ENCODE measurements at places on chromosomes 2 and 18.
A peak's percentile ranks its signal among the peaks of the same experiment; 100 is the strongest.

DNA sequence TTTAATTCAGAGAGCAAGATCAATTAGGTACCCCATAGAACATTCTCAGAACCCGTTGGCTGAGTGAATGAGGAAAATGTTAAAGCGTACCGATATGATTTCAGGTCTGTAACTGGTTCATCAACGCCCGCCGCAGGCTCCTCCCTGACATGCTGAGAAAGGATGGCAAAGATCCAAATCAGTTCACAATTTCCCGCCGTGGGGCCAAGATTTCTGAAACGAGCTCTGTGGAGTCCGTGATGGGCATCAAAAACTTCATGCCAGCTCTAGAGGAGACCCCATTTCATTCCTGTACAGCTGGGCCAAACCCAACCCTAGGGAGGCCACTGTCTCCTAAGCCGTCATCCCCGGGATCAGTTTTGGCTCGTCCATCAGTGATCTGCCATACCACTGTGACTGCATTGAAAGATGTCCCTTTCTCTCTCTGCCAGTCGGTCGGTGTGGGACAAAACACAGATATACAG, 7.3 kb downstream of the TGIF1 start:
- DNase-seq: no peak

DNA sequence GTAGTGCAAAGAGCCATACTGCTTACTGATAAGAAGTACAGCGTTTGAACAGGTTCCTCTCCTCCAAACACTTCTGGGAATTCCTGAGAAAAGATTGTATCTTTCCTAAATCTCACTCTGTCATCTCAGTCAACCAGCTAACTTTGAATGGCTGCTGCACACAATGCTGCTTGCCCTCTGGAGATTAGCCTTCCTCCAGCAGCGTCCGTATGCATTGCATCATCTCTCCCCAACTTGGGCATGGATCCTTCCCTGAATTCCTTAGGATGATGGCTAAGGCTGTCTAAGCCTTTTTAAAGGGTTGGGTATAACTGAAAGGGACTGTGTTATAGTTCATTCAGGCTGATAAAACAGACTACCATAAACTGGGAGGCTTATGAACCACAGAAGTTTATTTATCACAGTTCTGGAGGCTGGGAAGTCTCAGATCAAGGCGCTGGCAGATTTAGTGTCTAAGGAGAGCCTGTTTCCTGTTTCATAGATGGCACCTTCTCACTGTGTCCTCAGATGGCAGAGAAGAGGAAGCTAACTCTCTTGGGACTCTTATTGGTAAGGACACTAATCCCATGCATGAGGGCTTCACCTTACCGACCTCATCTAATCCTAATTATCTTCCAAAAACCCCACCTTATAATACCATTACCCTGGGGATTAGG, 105.3 kb downstream of the PAX3 start:
- no peak for DNase-seq

DNA sequence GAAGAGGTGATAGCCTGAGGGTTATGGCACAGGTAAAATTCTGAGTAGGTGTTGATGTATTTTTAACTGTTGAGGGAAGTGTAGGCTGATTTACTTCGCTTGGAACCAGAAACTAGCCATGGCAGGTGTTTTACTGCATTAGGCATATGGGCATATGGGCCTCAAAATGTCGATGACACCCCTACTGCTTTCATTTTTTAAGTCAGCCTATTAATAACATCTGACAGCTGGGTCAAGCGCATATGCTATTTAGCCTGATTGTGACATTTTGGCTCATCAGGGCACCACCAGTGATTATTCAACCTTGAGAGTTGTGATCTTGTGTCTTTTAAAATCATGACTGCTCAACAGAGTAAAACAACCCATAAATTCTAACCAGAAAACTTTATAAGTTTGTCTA, 1396.9 kb upstream of the NXPH2 start:
- no peak for DNase-seq

- DNase-seq: no peak
Observed at GRCh38 chr2:198476007-198476406, 671.6 kb downstream of the PLCL1 start.

DNA sequence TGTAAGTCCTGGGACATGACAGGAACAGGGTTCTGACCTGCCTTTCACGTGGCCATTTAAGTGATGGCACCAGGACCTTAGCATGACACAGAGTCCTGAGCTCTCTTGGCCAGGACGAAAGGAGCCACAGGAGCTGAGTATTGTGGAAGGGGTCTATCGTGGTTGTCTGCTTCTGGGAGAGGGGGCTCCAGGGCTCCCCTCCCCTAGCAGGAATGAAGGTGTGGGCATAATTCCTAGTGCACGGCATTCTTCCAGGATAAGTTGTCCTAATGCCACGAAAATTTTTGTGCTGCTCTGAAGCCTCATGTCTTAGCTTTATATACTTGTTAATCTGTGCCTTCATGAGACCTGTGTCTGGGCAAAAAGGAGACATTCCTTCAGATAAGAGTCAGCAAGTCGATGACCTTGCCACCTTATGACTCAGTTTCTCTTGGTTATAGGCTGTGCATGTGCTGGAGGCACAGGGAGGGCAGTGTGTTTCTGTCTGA, 17.1 kb downstream of the GATA6 start:
- DNase-seq: no peak

GRCh38 chr2:33475224-33476130, 972 bp upstream of the RASGRP3 start:
- DNase-seq: peak; percentile 54

- DNase-seq: no peak
Observed at GRCh38 chr2:201931951-201932350, 101.7 kb upstream of the FZD7 start.

DNA sequence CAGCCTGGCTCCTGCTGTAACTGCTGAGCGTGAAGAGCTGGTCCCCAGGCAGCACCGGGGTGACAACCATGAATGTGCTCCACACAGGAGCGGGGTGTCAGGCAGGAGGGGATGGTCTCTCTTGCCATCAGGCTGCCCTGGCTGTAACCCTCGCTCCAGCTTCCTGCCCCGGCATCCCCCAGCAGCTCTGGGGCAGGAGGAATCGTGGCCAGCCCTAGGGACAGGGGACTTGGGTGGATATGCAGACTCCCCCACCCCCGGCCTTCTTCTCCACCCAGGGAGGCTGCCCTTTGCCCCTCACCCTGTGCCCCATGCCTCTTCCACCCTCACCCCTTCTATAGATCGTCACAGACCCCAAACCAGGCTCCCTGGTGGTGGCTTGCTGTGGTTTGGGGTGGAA, 69.4 kb upstream of the SMAD7 start:
- DNase-seq: no peak

DNA sequence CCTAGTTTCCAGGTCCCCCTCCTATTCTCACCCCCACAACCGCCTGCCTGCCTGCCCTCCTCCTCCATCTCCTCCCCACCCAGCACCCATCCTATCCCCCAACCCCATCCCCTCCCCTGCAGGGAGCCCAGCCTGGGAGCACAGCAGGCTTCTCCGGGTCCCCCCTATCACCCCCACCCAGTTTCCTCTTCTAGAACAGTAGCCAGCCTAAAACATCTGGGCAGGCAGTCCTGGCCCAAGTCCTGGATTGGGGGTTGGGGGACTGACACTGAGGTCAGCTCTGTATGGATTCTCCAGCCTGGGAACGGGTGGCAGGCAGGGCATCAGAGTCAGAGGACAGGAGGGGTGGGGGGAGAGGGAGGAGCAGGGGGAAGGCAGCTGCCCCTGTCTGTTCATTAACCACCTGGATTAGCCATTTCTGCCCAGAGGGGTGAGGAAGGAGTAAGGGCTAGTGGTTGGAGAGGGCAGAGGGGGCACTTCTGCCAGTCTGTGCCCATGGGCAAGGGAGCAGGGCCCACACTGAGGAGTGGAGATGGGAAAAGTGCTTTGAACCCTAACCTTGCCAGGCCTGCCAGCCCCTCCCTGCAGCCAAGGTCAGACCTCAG, 60.0 kb downstream of the TNS1 start:
- DNase-seq: no peak

- no peak for DNase-seq
Observed at GRCh38 chr18:54440292-54440691, 82.6 kb downstream of the C18orf54 start.

DNA sequence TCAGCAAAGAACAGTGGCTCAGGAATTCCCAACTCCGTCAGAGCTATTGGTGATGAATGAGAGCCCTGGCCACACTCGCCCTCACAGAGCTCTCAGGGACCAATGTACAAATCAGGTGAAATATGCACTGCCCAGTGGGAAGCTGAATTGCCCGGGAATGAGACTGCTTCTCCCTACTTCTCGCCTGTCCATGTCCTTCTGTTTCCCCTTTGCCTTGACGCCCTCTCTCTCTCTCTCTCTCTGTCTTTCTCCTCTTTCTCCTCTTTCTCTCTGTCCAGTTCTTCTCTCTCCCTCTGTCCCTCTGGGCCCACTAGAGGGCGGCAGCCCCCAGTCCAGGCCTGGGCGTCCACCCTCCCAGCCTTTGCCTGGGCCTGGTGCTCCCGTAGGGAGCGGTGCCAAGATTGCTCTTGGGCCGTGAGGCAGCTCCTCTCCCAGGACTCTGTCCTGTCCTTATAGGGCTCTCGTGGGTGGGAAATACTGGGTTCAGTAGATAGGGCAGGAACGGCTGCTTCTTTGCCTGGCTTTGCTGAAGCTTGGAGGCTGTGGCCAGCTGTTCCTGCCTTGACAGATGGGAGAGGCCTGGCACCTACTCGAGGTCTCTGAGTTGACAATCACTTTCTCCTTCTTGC, 28.4 kb upstream of the PUM2 start:
- DNase-seq: no peak

GRCh38 chr2:23452853-23453420, 68.0 kb downstream of the KLHL29 start:
- no peak for DNase-seq

- DNase-seq: peak; percentile 70
Observed at GRCh38 chr2:37231241-37232130, at the start of the genes CEBPZ and NDUFAF7. TSS of gene CEBPZ (minus strand) at chr2:37231596. CDS start at chr2:37231567, 29 bp downstream. TSS of gene NDUFAF7 (plus strand) at chr2:37231658. CDS start at chr2:37231706, 48 bp downstream.

DNA sequence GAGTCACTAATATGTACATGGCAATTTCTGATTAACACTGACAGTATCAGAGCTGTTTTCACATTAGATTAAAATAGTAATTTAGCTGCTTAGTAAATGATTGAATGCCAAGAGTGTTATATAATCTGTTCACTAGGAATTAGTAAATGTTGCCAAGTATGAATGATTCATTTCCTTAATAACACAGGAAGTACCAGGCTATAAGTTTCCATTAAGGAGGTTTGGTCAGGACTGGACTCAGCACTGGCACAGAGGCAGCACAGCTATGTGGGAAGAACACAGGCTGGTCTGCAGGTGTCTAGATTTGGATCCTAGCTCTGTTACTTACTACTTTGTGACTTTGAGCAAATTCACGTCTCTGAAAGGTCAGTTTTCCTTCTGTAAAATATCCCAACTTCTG, 97.2 kb downstream of the TDRD15 start:
- no peak for DNase-seq

GRCh38 chr18:75291460-75291859, 80.9 kb downstream of the TSHZ1 start:
- DNase-seq: no peak

DNA sequence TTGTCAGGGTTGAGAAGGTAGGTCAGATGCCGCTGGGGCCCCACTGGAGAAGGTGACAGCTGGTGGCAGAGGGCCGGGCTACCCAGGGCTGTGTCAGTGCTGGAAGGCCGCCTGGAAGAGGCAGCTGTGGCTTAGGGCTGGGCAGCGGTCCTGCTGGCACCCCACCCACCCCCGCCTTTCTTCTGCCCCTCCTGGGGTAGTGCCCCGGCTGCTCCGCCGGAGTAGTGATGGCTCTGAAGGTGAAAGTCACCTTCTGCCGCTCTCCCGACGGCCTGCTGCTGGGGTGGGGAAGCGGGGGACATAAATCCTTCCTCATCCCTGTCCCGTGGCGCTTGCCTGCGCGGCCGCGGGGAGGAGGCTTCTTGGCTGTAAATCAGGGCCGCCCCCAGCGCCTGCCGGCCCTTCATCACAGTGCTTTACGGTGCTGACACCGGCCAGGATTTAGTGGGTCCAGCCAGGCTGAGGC, 332.2 kb downstream of the DYSF start:
- DNase-seq: no peak

DNA sequence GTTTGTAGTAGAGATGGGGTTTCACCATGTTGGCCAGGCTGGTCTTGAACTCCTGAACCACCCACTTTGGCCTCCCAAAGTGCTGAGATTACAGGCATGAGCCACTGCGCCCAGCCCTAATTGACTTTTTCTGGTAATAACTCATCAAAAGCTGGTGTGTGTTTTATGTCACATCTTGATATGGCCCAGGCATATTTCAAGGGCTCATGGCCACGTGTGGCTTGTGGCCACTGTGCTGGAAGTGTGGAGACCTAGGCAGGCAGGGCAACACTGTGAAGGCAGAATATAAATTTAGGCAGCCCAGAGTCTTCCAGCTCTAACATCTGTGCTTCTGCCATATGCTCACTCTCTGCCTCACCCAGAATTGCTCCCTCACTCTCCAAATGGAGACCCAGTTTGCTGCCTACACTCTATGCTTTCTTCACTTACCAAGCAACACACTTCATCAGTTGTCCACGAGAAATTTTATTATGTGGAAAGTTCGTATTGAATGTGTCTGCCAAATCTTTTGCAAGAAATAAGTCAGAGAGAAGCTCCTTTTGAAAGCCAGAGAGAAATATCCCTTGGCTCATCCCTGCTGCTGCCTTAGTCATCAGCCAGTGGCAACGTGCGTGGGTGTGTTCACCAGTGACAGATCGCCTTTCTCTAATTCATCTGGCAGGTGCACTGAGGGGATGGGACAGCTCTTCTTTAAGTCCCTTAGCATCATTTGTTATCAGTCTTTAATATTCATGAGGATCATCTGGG, 129.4 kb upstream of the CXCR4 start:
- DNase-seq: no peak

DNA sequence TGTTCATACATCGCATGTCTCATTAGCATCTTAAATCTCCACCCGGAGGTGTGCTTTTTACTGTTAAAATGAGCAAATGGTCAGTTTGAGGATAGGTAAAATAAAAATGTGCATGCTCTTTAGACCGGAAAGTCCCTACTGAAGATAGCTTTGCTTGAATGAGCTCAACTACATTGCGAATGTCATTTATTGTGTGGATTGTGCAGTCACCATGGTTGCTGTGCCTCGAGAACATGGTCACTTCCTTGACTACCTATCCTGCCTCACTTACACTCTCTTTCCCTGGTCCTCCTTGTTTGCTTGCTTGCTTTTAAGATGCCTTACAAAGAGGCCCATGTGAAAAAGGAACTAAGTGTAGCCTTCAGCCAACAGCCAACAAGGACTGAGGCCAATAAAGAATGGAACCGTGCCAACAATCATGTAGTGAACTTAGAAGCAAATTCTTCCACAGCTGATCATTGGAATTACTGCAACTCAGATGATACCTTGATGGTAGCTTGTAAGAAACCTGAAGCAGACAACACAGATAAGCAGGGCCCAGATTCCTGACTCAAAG, 72.2 kb upstream of the BARD1 start:
- no peak for DNase-seq

GRCh38 chr2:109385506-109385905, 228.3 kb downstream of the SEPTIN10 start:
- no peak for DNase-seq

DNA sequence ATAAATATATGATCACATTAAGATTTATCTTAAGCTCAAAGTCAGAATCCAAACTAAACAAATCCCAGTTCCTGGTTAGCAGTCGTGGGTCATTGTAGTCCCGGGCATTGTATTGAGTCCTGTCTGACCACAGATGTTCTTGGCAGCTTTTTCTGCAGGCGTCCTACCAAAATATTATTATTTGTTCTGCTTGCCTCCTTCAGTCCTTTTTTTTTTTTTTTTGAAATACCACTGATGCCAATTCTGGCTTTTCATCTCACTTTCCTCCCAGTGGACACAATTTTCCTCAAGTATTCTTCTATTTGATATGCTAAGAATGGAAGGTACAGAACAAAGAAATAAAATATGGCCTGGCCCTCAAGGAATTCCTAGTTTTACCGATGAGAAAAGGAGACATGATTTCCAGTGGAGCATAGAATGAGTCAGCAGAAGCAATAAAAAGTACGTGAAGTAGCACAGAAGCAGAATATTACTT, 151.6 kb downstream of the CSRNP3 start:
- DNase-seq: no peak

- no peak for DNase-seq
Observed at GRCh38 chr2:14451312-14451711, 181.2 kb upstream of the LRATD1 start.

Data from stimulated activated CD8-positive, alpha-beta memory T cell treated with anti-CD3 and anti-CD28 coated beads, Interleukin-7, amount 100 ng/mL, for 1 hour (primary cell).